Pulmonary artery endothelial cell (primary cell): ENCODE measurements at places on chromosomes 3 and 15.

DNA sequence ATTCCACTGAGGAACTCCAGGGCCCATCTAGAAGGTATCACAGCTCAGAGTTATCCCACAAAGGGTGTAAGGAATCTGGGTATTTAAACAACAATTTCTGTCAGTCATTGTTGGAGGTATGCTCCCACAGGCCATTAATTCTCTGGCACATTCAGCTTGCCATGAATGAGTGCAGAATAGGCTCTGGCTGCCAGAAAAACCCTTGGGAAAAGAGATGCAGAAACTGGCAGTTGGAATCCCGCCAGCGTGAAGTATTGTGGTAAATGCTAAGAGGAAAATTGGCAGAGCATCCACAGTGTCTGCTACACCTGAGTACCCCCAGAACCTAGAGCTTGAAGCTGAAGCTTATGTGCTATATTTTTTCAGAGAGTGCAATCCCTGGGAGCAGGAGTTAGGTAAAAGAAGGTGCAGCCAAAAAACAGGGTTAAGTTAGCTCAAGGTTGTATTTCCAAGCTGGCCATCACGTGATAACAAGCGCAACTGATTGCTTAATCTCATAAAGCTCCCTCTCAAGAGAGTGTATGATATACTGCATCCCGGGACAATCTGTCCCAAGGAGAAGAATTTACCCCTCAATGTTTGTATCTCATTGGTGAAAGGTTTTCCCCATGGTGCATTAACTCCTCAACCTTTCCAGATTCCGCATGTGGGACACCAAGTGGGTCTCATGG is 94.2 kb upstream of the ACP3 start:
- DNase-seq: no peak

DNA sequence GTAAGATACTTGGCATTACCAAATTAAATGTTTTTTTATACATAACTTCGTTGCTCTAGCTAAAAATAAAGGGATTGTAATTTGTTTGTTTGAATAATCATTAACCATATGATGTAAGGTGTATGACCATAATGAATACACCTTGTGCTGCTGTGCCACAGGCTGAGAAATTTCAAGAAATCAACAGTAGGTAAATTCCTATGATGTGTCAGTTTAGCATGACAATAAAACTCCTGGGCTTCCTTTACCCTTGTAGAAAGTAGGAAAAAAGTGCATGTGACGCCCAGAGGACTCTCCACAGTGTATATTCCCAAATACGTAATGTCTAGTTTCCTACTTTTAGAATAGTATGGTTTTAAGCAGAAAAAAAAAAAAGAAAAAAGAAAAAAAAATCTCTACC is 208.1 kb downstream of the SATB1 start:
- no peak for DNase-seq

- DNase-seq: no peak
Measured at GRCh38 chr15:23035964-23036566, 3.3 kb downstream of the TUBGCP5 start.

GRCh38 chr3:177615015-177615414 is 417.7 kb upstream of the TBL1XR1 start:
- no peak for DNase-seq

DNA sequence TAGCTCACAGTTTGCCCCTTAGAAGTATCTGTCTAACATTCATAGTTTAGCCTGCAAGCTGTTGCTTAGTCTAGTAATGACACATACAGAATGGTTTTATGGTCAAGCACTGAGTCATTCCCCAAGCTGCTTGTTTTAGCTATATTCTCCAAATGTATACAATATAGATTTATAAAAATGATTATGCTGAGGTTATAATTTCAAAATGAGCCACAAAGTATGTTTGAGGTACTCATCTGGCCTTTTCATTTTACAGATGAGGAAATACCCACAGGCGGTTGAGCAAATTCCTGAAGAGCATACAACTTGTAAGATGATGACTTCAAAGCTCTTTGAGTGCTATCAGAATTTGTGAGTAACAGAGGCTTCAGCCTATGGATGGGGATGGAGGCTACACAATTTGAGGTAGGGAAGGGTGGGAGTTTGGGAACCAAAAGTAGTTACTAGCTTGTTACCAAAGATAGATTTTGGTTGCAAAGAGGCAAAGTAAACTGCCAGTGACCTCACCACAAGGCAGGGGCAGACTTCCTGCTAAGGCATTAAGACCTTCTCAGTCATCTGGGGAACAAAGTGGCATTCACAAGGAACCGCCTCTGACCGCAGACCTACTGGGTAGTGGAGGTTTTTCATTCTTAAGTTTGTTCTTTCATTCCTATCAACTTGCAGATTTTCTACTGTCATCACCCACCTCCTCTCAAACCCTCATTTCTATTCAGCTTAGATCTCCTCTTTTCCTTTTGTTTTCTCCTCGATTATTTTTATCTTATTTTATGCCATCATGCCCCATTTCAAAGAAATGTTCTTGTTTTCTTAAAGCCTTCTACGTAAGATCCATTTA is 257.2 kb upstream of the NECTIN3 start:
- no peak for DNase-seq

DNA sequence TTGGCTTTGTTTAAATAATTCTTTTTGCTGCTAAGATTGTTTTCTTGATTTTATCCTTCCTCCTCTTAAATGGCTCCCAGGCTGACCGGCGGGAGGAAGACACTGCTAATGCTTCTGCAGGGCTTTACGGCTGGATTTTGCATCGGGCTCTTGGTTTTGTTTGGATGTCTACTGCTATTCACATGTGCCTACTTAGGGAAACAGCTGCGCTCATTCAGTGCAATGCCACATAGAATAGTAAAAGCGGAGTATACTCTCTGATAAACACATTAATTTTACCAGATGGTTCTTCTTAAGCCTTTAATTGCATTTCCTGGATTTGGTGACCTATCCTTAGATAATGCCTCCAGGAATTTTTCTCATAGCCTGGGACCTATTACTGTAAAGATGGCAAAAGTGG is 146.6 kb downstream of the THSD4 start:
- DNase-seq: no peak

- no peak for DNase-seq
Measured at GRCh38 chr15:58240191-58240932, 102.2 kb downstream of the AQP9 start.

DNA sequence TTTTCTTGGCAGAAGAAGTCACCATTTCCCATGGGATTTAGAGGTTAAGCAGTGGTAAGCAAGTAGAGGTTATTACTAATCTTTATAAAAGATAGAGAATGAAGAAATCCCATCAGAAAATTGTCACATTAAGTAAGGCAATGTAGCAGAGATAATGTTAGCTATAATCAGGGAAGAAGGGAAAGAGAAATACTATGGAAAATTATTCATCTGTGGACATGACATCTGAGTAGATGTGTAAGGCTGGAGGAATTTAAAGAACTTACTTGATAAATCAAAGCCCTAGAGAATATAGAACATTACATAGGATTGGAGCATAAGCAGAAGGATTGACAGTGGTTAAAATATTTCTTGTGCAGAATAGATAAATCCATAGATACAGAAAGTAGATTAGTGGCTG is 553.1 kb upstream of the CBLB start:
- no peak for DNase-seq
